ENCODE measurements at places on chromosomes 1 and 21.

DNA sequence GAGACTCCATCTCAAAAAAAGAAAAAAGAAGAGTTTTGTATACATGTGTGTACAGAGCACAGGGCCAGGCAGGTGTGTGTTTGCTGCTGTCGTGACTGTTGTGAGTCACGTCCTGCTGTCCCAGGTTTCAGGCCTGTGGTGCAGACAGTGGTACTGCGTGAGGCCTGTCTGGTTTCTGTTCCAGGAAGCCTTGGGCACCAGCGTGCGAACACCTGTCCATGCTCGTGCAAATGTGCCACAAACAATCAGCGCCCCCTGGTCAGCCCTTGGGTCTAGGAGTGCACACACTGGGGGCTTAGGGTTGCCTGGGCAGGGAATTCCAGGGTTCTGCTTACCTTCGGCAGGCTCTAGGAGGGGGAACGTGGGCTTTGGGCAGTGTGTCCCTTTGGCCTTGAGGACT lies 16.9 kb downstream of the GPR157 start:
- no peaks in the 10 kb centered on the region for H3K27me3 ChIP-seq
- H3K36me3 ChIP-seq = no peaks in the 10 kb centered on the region
- peak; percentile 28 for DNase-seq
- H3K27ac ChIP-seq = no peak overlapping the region
- H3K4me1 ChIP-seq = peaks cover 3% of the 10 kb centered on the region
- no peak overlapping the region for H3K4me3 ChIP-seq

- H3K4me1 ChIP-seq = no peaks in the 10 kb centered on the region
- DNase-seq = no peak
- no peaks in the 10 kb centered on the region for H3K36me3 ChIP-seq
- no peak overlapping the region for H3K27ac ChIP-seq
Observed at GRCh38 chr1:200343874-200344273, 66.0 kb downstream of the ZNF281 start.

GRCh38 chr1:151050051-151050688 lies 2.6 kb downstream of the C1orf56 start:
- no peak overlapping the region for H3K4me3 ChIP-seq
- peaks cover 38% of the 10 kb centered on the region for H3K36me3 ChIP-seq
- peaks cover 18% of the 10 kb centered on the region for H3K4me1 ChIP-seq
- no peak overlapping the region for H3K27ac ChIP-seq

GRCh38 chr1:8643542-8644536 lies 173.6 kb downstream of the RERE start:
- no peak overlapping the region for H3K27ac ChIP-seq
- no peaks in the 10 kb centered on the region for H3K4me1 ChIP-seq
- H3K27me3 ChIP-seq = no peaks in the 10 kb centered on the region
- no peak overlapping the region for H3K4me3 ChIP-seq
- DNase-seq = no peak

DNA sequence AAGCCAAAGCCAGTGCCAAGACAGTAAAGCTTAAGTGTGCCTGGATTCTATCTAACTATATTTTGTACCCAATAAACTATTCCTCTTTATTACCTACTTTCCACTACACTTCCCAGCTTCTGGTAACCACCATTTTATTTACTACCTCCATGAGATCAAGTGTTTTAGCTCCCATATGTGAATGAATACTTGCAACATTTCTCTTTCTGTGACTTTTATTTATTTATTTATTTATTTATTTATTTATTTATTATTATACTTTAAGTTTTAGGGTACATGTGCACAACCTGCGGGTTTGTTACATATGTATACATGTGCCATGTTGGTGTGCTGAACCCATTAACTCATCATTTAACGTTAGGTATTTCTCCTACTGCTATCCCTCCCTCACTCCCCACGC lies 582.1 kb downstream of the AMY1C start:
- H3K4me1 ChIP-seq = no peaks in the 10 kb centered on the region
- DNase-seq = no peak
- no peaks in the 10 kb centered on the region for H3K36me3 ChIP-seq
- H3K4me3 ChIP-seq = no peak overlapping the region
- H3K27ac ChIP-seq = no peak overlapping the region

- no peaks in the 10 kb centered on the region for H3K4me1 ChIP-seq
- H3K27ac ChIP-seq = no peak overlapping the region
- H3K36me3 ChIP-seq = no peaks in the 10 kb centered on the region
- H3K4me3 ChIP-seq = no peak overlapping the region
- H3K27me3 ChIP-seq = no peaks in the 10 kb centered on the region
- DNase-seq = no peak
Observed at GRCh38 chr1:46508757-46509156, 19.1 kb downstream of the DMBX1 start.

DNA sequence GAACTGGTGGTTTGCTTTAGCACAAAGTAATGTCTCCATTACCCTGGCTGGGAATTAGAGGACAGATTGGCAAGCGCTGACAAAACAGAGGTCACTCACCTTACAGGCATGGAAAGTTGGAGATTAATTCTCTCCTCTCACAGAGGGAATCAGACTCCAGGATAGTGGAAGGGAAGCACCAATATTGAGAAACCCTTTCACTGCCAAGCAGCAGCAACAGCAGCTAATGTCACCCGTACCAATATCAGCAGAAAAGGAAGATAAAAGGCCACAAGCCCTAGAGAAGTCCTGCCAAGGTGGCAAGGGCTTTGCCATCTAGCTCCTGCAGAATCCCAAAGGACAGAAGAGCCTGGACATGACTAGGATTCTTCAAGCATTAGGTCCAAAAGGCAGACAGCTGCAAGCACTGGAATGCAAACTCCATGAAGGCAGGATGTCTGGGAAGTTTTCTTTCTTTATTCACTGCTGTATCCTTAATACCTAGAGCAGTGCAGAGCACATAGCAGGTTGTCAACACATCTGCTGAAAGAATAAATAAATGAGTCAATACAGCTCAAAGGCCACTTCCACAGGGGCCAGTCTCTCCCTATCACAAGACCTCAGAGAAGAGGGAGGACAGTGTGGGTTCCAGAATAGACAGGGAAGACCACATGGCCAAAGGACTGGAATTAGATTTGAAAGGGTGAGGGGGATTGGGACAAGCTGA lies 57.2 kb downstream of the ERI3 start:
- no peaks in the 10 kb centered on the region for H3K4me1 ChIP-seq
- peaks cover 73% of the 10 kb centered on the region for H3K36me3 ChIP-seq
- H3K27ac ChIP-seq = no peak overlapping the region
- no peaks in the 10 kb centered on the region for H3K27me3 ChIP-seq

DNA sequence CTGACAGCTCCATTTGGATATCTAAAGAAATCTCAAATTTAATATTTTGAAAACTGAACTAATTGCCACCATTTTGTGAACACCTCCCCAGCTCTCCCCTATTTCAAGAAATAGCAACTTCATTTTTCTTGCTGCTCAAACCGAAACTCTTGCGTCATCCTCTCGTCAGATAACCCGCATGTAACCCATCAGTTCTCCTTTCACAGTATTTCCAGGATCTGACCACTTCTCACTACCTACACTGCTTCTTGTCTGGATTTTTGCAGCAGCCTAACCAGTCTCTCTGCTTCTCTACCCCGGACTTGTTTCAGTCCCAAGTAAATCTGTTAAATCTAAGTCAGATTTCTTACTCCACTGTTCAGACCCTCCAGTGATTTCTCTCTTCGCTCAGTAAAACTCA lies 75.6 kb downstream of the MTR start:
- no peaks in the 10 kb centered on the region for H3K4me1 ChIP-seq
- DNase-seq = no peak
- H3K27me3 ChIP-seq = no peaks in the 10 kb centered on the region
- peaks cover 86% of the 10 kb centered on the region for H3K36me3 ChIP-seq
- H3K4me3 ChIP-seq = no peak overlapping the region

DNA sequence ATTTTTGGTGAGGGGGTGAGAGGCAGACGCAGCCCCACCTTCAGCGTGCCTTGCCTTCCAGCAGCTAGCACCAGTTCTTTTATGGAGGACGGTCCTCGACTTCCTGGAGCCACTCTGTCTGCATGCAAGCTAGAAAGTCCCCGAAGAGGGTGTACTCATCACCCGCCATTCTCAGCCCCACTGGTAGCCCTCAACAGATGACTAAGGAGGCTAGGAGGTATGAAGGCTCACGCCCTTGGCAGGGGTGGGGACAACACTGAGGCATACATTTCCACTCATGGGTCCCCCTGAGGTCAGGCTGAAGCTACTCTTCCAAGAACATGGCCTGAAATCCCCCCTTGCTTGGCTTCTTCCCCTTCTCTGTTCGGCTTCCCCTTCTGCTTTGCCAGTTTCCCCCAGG lies 8.9 kb upstream of the PTPRF start:
- H3K27ac ChIP-seq = no peak overlapping the region
- no peak overlapping the region for H3K4me3 ChIP-seq
- H3K27me3 ChIP-seq = peaks cover 13% of the 10 kb centered on the region

DNA sequence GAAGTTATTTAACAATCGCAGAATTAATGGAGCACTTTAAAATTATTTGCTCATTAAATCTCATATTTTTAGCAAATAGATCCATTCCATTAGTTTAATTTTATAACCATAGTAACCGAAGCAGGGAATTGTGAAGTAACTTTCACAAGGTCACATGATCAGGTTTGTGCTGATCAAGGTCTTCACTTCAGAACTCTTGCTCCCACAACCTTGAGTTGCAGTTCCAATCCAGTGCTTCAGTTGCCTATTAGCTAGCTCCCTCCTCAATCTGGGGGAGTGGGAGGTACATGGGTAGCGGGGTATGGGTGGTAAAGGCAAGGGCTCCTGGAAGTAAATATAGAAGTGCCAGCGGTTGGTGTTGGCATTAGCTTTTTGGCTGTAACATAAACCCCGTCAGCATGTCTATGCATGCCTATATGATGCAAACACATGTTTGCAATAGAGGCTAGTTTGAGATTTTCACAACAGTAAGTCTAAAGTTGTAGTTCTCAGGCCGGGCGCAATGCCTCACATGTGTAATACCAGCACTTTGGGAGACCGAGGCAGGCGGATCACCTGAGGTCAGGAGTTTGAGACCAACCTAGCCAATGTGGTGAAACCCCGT lies 5.8 kb downstream of the ATP5IF1 start:
- H3K27me3 ChIP-seq = no peaks in the 10 kb centered on the region
- H3K27ac ChIP-seq = no peak overlapping the region
- peaks cover 19% of the 10 kb centered on the region for H3K36me3 ChIP-seq
- DNase-seq = no peak
- no peak overlapping the region for H3K4me3 ChIP-seq

DNA sequence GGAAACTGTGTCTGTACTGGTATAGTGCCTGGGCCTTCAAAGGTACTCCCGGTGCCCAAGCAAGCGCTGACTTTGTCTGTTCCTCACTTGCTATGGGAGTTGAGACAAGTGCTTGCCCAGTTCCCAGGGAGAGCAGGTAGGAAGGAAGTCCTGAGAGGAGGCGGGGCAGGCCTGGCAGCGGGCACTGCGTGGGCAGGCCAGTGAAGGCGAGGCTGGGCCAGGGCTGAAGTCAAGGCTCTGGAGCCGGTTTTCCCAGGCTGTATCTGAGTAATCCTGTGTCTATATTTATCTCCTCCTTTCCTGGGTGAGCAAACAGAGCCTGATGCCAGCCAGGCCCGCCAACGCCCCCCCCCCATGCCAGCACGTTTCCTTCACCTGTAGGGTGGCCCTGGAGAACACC lies 15.9 kb upstream of the EDN2 start:
- H3K36me3 ChIP-seq = no peaks in the 10 kb centered on the region
- H3K27ac ChIP-seq = no peak overlapping the region
- no peaks in the 10 kb centered on the region for H3K27me3 ChIP-seq
- DNase-seq = no peak
- no peak overlapping the region for H3K4me3 ChIP-seq

DNA sequence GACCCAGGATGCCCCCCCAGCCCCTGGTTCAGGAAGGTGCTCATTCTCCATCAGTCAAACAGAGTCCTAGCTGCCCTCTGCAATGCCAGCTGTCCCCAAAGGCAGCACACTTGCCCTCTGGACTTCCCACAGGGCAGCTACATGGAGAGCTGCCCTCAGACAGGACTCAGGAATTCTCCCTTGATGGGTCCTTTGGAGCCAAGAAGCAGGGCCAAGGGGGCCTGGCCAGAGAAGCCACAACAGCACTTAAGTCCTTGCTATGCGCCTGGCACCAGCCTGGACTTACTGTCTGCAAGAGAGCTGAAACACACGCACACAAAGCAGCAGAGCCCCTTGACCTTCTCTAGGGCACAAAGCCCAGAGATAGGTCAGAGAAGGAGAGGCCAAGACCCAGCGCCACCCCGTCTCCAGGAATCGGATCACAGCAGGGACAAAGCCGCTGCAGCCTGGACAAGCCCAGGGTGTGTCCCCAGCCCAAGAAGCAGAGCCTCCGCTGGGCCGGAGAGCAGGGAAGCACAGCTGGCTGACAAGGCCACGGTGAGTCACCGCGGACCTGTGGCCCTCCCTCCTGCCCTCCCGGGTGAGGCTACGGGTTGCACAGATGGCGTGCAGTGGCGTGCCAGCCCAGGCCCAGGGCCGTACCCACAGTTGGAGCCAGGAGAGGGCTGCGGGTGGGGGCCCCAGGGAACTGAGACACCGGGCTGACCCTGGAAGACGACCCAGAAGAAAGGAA lies 1.7 kb downstream of the WNT9A start:
- peaks cover 7% of the 10 kb centered on the region for H3K27me3 ChIP-seq
- H3K27ac ChIP-seq = no peak overlapping the region
- H3K36me3 ChIP-seq = no peaks in the 10 kb centered on the region

DNA sequence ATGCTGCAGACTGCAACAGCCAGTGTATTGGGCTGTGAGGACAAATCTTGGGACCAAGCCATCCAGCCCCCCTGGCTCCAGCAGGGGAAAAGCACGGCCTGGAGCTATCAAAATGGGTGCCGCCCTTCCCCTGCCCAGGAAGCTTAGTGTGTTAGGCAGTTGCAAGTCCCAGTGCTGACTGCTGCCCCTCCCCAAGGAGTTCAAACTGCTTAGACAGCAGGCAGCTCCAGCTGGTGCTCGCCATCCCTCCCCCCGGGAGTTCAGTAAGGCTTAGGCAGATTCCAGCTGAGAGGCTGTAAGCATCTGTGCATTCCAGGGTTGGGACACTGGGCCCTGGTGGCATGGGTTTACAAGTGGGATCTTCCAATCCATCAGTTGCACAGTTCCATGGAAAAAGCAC lies 579.6 kb upstream of the NR5A2 start:
- no peaks in the 10 kb centered on the region for H3K36me3 ChIP-seq
- no peaks in the 10 kb centered on the region for H3K4me1 ChIP-seq
- H3K27ac ChIP-seq = no peak overlapping the region
- no peak for DNase-seq

- peaks cover 11% of the 10 kb centered on the region for H3K27me3 ChIP-seq
- peak; percentile 16 for DNase-seq
- no peak overlapping the region for H3K27ac ChIP-seq
- H3K4me1 ChIP-seq = peaks cover 22% of the 10 kb centered on the region
- no peak overlapping the region for H3K4me3 ChIP-seq
- no peaks in the 10 kb centered on the region for H3K36me3 ChIP-seq
Observed at GRCh38 chr1:182784556-182785171, 4.9 kb upstream of the NPL start.

Data from DND-41 (cell line).